Fibroblast of villous mesenchyme (primary cell): ENCODE measurements at places on chromosomes 11 and 22.

DNA sequence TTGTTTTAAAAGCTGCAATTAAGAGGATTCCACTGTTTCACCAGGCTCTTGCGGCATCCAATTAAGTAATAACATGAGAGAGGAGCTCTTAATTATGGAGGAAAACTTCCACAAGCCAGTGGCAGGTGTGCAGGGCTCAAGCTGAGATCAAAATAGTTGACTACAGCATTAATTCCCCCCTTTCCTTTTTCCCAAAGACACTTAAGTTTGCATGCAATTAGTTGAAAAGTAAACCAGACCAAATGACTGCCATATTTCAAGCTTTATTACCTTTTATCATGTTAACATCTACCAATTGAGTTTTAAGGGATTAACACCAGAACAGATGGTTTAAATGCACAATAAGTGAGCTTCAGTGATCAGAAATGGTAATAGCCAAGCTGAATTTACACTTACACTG, 32.1 kb downstream of the FAM168A start:
- no peak for DNase-seq

DNA sequence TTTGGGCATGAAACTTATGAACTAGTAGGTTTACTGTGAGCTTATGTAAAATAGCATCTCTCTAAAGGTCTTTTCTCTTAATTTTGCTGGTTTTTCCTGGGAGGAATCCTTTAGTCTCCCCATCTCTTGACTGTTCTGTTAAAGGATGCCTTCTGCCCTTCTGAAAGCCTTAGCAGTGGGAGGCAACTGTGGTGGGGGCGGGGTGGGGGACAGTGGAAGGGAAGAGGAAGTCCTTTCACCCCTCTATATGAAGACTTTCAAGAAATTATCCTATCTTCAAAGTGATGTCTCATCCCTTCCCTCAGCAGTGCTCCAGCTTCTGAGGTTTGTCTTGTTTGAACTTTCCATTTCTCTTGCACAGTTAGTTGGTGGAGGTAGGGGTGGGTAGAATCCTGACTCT, 73.1 kb downstream of the ELP4 start:
- no peak for DNase-seq

GRCh38 chr11:61201476-61201875, 1.8 kb upstream of the PGA3 start:
- no peak for DNase-seq

DNA sequence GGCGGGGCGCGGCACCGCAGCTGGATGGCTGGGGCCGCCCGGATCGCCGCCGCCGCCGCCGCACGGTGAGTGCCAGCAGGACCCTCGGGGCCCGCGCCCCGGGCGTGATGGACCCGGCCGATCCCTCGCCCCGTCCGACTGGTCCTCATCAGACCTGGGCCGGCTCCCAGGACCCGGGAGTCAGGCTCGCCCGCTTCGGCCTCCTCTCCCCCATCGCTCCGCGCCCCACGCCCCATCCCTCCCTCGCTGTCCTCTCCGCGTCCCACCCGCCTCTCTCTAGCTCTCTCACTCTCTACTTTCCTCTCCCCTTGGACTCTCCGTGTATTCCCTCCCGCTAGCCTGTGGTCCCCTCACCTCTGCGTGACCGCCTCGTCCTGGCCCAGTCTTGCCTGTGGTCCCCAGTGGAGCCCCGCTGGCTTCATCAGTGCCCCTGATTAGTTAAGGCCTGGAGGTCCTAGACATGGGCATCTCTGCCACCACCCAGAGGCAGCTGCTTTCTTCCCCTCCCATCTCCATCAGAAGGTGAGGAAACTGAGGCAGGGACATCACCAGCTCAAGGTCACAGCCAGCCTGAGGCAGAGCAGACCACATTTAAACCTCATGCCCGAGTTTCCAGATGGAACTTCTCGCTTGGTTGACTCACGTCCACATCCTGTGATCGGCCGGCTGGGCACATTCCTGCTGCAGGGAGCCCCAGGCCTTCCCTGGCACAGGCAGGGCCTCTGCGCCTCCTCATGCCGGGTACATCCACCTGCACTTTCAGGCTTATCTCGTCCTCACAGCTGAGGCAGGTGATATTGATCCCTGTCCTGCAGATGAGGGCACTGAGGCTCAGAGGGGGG, 429 bp downstream of the SLC39A13 start:
- DNase-seq: peak; percentile 89

GRCh38 chr11:70429724-70430521, 31.6 kb downstream of the CTTN start:
- no peak for DNase-seq

GRCh38 chr11:132824642-132825041, 707.7 kb downstream of the OPCML start:
- DNase-seq: no peak
